ENCODE measurements at places on chromosomes 4 and X.
A peak's percentile ranks its signal among the peaks of the same experiment; 100 is the strongest.

GRCh38 chr4:22498866-22499265 is 17.0 kb downstream of the ADGRA3 start:
- DNase-seq = no peak

DNA sequence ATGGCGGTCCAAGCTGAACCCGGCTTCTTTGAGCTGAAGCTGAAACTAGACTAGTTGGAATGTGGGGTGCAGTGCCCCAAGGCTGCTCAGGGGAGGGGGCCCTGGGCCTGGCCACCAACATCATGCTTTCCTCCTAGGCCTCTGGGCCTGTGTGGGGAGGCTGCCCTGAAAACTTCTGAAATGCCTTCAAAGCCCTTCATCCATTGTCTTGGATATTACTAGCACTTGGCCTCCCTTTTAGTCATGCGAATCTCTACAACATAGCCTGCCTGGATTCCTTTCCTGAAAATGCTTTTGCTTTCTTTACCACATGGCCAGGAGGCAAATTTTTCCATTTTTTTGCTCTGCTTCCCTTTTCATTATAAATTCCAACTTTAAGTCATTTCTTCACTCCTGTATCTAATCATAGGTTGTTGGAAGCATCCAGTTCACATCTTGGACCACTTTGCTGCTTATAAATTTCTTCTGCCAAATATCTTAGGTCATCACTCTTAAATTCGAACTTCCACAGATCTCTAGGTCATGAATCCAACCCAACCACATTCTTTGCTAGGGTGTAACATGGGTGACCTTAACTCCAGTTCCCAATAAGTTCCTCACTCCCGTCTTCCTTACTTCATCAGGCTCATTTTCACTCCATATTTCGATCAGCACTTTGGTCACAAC is 103.4 kb downstream of the DDIT4L start:
- DNase-seq = no peak

DNA sequence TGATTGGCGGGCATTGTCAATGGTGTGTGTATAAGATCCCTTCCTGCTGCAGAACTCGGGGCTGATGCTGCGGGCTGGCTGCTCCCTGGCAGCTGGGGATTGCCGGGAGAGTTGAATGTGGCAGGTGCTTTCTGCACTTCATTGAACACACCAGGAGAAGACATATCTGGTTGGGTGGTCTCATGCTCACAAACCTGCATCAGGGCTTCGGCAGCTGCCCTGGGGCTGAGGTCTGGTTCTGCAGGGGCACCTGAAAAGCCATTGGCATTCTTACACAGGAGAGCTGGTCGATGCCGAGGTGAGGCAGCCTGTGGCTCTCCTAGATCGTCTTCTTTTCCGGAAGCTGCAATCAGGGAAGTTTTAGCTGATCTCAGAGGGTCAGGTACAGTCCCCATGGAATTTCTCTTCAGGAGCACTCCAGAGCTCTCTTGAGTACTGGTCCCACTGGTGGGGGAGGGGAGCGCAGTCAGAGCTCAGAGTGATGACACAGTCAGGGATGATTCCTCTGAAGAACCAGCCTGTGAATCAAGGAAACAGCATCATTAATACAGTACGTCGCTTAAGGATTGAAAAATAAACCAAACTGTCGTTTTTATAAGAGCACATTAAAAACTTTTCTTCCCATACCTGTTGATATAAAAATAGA is 57.8 kb downstream of the GPRIN3 start:
- no peak for DNase-seq

DNA sequence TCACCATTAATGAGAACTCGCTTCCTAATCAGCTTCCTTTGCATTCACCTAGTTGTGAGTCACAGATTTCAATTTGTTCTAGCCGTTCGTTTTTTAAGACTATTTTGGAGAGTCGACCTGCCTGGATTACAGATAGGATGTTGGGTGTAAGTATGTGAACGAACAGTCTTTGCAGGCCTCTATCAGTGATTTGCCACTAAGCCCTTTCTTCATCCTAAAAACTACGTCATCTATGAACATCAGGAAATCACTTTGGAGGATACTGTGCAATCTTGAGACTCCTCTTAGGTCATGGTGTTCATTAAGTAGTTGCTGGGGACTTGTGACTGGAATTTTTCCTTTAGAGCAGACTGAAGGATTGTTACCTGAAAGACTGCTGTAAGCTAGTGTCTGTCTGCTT is 1.1 kb downstream of the POLA1 start:
- no peak for DNase-seq

DNA sequence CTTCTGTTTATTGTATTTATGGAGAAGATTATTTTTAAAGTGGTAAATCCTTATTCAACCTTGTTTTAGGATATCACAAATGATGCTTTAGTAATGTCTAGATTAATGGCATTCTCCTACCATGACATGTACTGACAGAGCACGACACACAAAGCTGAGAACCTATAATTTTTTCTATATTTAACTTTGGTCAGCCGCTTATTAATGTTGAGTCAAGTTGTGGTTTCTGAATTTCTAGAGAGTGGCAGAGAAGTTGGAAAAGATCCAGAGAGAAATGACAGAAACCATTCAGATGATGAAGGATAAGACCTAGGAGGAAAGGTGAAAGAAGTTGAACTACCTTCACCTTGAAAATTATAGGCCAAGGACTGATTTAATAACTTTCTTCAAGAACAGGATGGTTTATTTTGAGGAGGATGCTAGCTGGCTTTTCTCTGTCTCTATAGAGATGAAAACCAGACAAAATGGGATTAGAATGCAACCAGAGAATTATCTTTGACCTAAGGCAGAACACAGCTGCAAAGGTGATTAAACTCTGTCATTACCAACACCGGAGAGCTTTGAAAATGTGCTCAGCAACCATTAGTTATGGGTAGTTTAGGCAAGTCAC is 62.6 kb upstream of the TSPAN5 start:
- DNase-seq = no peak

- DNase-seq = peak; percentile 26
Measured at GRCh38 chrX:71095981-71096759, 519 bp downstream of the FOXO4 start.

Data from left colon (tissue), 2 donors.